Stimulated activated CD4-positive, alpha-beta T cell treated with anti-CD3 and anti-CD28 coated beads, Interleukin-15, amount 100 ng/mL, for 24 hours (primary cell): ENCODE measurements at places on chromosomes 4 and X.

GRCh38 chr4:97759785-97760184 lies 383.5 kb downstream of the STPG2 start:
- DNase-seq: no peak

DNA sequence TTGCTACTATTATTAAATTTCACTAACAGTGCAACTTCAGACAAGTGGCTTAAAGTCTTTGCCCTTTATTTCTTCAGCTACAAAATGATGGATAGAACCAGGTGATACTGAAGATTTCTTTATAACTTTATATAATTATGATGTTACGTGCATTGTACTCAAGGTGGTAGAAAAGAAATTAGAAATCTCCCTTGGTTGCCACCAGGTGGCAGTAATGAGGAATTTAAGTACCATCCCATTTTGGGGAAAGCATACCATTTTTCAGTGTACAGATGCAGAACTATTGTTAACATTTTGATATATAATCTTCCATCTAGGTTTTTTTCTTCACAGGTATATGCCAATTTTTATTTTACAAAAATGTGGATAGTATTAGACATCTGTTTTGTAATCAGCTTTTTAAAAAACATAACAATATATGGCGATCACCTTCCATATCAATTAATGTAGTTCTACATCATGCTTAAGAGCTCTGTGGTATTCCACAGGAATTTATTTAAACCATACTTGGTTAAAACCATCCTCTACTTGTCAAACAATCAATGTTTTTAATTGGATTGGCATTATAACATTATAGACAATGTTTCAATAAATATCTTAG lies 37.7 kb upstream of the RAB33B start:
- no peak for DNase-seq

GRCh38 chr4:118124997-118125396 lies 90.7 kb downstream of the NDST3 start:
- DNase-seq: no peak

GRCh38 chr4:28259951-28260350 lies 1399.3 kb downstream of the STIM2 start:
- DNase-seq: no peak
